Activated T-cell treated with anti-CD3 and anti-CD28 coated beads, Interleukin-2, amount 50 U/mL, for 72 hours (primary cell): ENCODE measurements at places on chromosomes 16 and 17.

DNA sequence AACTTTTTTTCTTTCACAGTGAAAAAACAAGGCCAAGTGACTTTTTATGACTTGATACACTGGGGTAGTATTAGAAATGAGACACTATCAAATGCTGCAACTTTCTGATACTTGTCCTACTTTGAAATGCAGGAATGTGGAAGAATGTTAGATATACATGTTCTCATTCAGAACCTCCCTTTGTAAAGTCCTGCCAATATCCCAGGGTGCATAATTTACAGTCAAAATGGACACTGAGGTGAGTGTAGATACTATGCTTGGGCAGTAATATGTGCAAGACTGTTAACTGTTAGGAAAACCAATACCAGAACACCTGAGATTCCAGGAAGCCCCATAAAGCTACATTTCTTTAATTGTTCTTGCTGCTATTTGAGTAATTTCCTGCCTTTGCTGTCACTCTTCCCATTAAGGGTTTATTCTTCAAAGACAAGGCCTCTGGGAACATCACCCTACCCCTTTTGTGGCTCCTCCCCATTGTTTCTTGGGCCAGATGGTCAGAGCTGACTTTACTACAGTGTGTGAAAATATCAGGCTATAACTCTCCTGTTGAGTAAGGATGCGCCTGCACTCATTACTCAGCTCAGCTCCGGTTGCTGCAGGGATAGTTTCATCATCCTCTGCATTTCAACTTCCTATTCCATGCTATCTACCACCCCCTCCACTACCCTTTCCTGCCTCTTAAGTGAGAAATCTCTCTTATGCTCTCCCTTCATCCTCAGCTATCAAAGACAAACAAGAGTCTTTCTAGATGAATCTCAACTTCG, 48.7 kb downstream of the TMEM100 start:
- no peak for DNase-seq

DNA sequence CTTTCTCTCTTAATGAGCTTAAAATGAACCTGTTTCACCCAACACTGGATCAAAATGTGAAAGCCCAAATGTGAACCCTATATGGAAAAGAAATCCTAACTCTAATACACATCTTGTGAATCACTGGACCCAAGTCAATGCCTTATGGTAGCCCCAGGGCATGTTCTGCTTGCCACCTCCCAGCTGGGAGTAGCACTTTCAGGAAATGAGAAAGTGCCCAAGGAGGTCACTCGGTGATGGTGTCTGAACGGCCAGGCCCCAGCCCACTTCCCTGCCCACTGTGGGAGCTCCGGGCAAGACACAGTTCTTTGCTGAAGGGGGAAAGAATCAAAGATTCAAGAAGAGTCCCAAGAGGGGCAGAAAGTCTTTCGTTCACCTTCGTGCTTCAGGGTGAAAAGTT, 46.1 kb downstream of the GTF3C1 start:
- DNase-seq: no peak

DNA sequence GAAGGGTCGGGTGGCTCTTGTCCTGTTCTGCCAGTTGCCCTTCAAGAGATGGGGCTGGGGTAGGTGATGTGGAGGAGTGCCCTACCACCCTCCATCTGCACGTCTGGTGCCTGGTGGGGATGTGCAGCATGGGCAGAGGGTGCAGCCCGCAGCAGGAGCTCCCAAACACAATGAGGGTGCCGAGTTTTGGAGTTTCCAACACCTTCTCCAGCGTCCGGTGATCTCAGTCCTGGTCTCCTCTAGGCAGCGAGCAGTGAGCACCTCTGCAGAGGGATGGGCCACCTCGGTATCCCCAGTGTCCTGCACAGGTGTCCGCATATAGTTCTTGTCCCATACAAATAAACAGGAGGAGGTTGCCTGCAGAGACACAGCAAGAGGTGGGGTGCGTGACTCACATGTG, 136.0 kb downstream of the ENGASE start:
- DNase-seq: no peak

- DNase-seq: peak; percentile 66
Measured at GRCh38 chr16:68275611-68276191, 11.4 kb downstream of the SLC7A6 start.

DNA sequence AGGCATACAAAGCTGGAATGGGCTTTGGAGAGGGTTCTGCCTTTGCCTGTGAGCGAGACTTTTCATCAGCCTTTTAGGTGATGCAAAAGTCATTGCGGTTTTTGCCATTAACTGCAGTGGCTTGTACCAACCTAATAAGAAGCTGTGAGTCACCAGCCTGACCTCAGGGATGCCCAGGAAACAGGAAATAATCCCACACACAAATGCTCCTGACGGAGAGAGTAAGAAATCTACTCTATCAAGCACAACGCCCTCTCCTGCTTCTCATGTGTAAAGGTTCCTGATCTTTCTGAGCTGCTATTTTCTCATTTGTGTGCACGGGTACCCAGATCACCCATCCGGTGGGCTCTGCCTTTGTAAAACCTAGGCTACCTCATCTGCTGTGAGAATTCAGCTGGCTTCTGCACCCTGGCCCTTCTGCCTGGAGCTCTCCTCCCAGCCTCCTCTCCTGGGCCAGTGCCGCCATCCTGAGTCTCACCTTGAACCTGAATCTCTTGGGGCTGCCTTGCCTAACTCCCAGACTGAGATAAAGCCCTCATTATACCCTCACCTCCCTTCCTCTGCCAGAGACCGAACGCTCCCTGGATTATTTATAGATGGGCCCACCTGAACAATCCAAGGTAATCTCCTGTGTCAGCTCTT, 299.7 kb downstream of the C16orf95 start:
- DNase-seq: no peak

- peak; percentile 20 for DNase-seq
Measured at GRCh38 chr17:1228781-1229348, 41.4 kb upstream of the BHLHA9 start.

GRCh38 chr16:24539850-24540601, 660 bp downstream of the RBBP6 start:
- DNase-seq: peak; percentile 66
